Fibroblast of gingiva (primary cell): ENCODE measurements at places on chromosomes 1 and 21.

GRCh38 chr1:246083416-246083815, 423.7 kb downstream of the SMYD3 start:
- no peak for DNase-seq

- DNase-seq: peak; percentile 87
These were observed 19.4 kb downstream of the PLEKHM2 start for GRCh38 chr1:15703562-15703961.

- DNase-seq: no peak
These were observed 49.5 kb upstream of the MRPS6 start for GRCh38 chr21:34023691-34024373.

GRCh38 chr1:184672013-184672726, 82.5 kb downstream of the EDEM3 start:
- no peak for DNase-seq

GRCh38 chr1:788835-789234, 102.4 kb upstream of the OR4F16 start:
- no peak for DNase-seq

DNA sequence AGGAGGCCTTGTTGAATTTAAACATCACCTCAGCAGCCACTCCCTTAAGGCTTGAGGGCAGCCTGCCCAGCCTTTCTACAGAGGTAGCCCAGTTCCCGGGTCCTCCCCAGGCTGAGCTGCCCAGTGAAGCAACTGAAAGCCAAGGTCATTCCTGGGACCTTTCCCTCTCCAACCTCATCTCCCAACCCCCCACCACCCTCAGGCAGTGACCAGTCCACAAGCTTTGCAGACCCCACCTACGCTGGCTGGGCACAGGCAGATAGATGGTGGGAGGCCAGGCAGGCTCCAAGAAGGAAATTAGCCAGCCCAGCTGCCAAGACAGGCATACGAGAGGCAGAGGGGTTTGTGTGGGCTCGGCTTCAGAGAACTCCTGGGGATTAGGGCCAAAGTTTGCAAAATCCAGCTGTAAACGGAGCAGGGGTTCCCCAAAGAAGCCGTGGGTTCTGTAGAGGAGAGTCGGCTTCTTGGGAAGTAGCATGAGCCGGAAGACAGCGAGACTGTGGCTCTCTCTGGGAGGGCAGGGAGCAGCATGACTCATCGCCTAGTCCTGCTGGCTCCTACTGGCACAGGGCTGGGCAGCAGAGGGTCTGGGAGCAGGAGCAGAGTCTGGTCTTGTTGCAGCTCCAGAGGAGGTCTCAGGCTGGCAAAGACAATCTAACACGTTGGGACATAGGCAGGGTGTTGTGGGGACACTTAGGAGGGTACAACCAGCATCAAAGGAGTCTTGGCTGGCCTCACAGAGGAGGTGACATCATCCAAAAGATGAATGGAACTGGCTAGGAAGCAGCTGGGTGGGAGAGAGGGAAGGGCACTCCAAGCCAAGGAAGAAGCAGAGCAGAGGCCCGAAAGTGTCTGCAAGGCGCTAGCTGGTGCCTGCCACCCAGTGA, 2.8 kb upstream of the ZC3H12A start:
- peak; percentile 79 for DNase-seq

DNA sequence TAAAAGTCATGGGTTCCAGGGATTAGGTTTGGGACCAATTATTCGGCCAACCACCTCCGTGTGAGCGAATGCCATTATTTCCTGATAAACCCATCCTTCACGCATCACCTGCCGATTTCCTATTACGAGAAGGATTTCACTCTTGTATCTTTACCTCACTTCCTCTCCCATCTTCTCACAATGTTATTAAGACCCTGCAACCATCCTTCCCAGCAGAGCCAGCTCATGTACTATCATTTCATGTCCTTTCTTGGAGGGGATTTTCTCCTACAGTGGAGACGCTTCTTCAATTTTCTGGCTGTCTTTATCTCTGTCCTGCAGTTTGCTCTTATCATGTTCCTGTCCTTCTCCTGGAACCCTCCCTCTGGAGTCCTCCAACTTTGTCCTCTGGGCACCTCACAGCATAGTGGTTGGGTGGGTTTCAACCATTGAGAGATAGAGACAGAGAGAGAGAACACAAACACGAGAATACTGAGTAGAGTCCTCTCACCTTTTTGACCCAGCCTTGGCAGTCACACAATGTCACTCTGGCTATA, 192.2 kb downstream of the DYRK1A start:
- no peak for DNase-seq

- DNase-seq: no peak
These were observed 59.9 kb downstream of the LRRC8C start for GRCh38 chr1:89692601-89693521.

DNA sequence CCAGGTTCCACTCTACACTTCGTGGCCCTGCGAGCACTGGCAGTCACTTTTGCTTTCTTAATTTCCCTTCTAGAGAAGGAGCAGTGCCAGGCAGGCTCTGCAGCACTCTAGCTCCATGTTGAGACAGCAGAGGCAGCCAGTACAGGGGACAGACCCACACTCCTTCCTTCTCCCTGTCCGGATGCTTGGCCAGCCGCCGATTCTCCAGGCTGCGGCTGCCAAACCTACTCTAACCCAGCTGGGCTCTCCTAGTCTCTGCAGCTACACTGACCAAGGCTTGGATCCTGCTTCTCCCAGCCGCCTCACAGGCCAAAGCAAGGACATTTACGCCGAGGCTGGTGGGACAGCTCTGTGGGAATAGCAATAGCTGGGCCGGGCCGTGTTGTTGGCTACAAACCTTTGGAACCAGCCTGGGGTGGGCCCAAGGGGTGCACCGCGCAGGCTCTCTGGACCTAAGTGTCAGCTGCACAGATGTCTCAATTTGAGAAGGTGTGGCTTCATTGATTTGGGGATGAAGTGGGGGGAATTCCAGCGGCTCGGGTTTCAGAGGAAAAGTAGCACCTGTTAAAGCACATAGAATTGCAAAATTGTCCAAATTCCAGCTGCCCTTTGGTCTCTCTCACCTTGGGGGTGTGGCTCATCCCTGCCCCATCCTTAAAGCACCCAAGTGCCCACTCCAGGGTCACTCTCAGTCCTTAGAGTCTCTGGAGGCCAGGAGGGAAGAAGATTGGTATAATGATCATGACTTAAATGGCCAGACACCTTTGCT, 3.2 kb downstream of the BARHL2 start:
- no peak for DNase-seq

- DNase-seq: peak; percentile 65
These were observed 18.9 kb upstream of the TUT4 start for GRCh38 chr1:52571783-52572182.
